Mucosa of gallbladder (tissue), 1 donor: ENCODE measurements at places on chromosomes 16 and 17. TPM values are rescaled to one million over a fixed set of nuclear protein-coding genes. Genes with fewer than 3 reads are reported as not detected.

GRCh38 chr17:65901394-65901793 is 290.5 kb downstream of the CEP112 start:
- DNase-seq = no peak

The MYH8 gene
- not detected for total RNA-seq

The CHST4 gene
- total RNA-seq = 586 TPM

The PDILT gene
- total RNA-seq = not detected

GRCh38 chr17:74526681-74527080 is 4.6 kb downstream of the CD300LB start:
- no peak for DNase-seq

DNA sequence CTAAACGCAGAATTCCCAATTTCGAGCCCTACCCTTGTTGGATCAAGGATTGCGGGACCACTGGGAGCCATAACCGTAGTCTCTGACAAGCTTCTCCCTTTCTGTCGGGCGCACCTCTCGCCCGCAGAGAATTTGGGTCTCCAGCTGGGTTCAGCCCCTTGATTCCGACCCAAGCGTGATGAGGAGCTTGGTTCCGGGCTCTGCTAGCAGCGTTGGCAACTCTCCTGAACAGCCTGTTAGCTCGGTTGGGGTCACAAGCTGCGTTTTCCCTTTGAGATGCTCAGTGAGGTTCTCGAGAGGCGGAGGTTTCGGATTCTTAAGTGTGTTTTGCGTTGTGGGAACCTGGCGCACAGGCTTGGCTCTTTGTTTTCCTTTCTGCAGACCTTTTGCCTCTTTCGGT is 655 bp downstream of the ATXN1L start:
- no peak for DNase-seq

The SMCR8 gene
- total RNA-seq = 19.4 TPM

DNA sequence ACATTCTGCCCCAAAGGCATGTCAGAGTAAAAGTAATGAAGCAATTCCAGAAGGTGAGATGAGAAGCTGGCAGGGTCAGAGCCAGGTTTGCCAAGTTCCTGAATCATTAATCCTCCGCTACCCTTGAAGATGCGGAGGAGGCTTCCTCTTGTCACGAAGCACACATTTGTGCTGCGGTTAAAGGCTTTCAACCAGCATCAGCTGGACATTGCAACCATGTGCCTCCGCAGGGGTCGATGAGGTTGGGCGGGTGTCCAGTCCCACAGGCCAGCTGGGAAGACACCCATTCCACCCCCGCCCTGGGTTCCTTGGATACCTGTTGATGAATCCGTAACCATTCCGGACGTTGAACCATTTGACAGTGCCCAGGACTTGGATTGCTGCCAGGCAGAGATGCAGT is 1.3 kb downstream of the YBX2 start:
- DNase-seq = no peak
